ENCODE measurements at places on chromosomes 6 and 20.
A peak's percentile ranks its signal among the peaks of the same experiment; 100 is the strongest.

GRCh38 chr20:48728042-48728825 is 99.6 kb downstream of the PREX1 start:
- DNase-seq: no peak

GRCh38 chr20:47663354-47664067 is 121.8 kb downstream of the SULF2 start:
- DNase-seq: peak; percentile 62

GRCh38 chr20:18971574-18971973 is 158.0 kb downstream of the SCP2D1 start:
- no peak for DNase-seq

- no peak for DNase-seq
These were observed 153.1 kb downstream of the RCAN2 start for GRCh38 chr6:46338131-46338530.
